ENCODE measurements at places on chromosomes 4 and X.

DNA sequence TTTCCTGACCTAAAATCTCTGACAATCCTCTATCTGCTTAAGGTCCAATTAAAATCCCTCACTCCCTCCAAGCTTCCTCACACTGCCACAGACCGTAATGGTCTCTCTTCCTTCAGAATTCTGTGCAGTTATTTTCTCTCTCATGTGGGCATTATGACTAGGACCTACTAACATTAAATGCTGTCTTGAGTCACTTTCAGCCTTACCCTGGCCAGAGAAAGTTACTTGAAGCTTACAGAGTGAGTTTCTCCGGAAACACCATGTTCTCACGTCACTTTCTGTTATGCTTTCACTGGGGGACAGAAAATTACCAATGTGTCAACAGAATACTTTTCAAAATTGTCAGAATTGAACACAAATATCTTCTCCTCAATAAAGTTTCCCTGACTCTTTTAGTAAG is 271.8 kb downstream of the INPP4B start:
- no peak for DNase-seq

- DNase-seq: peak; percentile 35
Observed at GRCh38 chr4:76712564-76712963, 185.4 kb downstream of the SOWAHB start.

GRCh38 chr4:7938609-7939376 is 868 bp downstream of the AFAP1 start:
- DNase-seq: no peak

GRCh38 chr4:142201041-142201440 is 564.7 kb downstream of the IL15 start:
- DNase-seq: no peak

DNA sequence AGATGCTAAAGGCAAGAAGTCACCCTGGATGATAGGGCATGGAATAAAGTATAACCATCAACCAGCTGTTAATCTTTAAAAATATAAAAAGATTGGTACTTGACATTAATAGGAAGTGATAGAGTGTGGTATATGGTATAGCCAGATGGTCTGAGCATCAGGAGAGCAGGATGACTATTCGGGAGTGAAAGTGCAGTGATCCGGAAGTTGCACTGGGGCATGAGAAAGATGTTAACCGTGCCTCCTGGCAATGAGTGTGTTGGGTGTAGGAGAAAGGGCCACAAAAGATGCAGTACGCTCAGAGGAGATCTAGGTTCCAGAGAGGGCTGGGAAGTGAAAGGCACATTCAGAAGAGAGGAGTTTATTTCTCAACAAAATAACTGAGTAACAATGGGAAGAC is 65.0 kb downstream of the TSPAN7 start:
- no peak for DNase-seq

GRCh38 chr4:142408003-142408441 is 438.1 kb downstream of the INPP4B start:
- peak; percentile 62 for DNase-seq

- DNase-seq: no peak
Observed at GRCh38 chr4:101136373-101137370, 210.7 kb downstream of the PPP3CA start.

- DNase-seq: peak; percentile 75
Observed at GRCh38 chr4:55080174-55080865, 45.1 kb downstream of the KDR start.

DNA sequence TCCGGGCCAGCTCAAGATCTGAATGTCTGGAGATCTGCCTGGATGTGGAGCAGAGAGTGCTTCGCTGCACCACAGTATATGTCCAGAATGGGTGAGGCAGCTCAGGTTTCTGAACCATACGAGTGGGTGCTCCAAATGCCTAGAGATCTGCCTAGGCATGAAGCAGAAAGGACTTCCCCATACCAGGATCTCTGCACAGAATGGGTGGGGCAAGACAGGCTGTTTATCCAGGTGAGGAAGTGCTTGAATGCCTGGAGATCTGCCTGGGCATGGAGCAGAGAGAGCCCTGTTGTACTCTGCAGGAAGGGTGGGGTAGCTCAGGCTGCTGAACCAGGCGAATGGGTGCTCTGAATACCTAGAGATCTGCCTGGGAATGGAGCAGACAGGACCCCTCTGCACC is 45.4 kb upstream of the MAGEC2 start:
- DNase-seq: no peak

GRCh38 chrX:1283741-1284140 is 15.1 kb downstream of the CSF2RA start:
- DNase-seq: no peak

GRCh38 chr4:89753601-89754066 is 83.3 kb downstream of the SNCA start:
- peak; percentile 96 for DNase-seq

- no peak for DNase-seq
Observed at GRCh38 chrX:131802836-131803626, 220.1 kb upstream of the STK26 start.

DNA sequence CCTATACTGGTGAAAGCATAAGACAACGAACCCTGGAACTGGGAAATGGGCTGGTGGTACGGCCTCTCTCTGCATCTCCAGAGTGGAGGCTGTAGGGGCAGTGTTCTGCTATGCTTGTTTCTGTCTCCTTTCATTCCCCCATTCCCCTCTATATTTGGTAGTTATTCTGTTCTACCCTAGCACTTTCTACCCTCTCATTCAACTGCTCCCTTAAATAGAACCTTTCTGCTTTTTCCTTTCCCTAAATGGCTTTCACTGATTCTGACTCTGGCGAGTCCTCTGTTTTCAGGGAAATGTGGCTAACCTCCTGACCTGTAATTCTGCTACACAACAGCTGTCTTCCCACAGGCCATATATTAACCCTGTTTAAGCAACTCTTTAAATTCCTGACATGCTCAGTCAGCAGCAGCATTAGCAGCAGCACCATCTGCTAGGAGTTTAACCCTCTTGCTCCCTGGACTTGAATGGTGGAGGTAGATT is 94.2 kb downstream of the CXCL13 start:
- peak; percentile 83 for DNase-seq

GRCh38 chr4:48780865-48781214 is 761 bp upstream of the FRYL start:
- DNase-seq: no peak

- no peak for DNase-seq
Observed at GRCh38 chr4:81981218-81981617, 392.6 kb downstream of the HNRNPD start.

DNA sequence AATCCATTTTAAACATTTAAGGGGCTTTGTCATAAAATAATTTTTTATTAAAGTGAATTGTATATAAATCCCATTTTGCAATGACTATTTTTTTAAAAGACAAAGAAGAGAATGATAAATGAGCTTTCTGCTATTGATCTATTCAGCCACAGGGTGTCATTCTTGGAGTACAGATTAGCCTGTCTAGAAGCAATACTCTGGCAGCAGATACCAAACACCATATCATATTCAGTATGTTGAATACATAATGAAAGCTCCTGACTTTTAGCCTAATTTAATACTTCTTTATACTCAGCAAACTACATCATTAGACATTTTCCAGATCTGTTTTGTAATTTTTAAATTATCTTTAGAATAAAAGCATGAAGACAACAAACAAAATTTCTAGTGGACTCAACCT is 496.3 kb downstream of the PDGFC start:
- DNase-seq: peak; percentile 78

DNA sequence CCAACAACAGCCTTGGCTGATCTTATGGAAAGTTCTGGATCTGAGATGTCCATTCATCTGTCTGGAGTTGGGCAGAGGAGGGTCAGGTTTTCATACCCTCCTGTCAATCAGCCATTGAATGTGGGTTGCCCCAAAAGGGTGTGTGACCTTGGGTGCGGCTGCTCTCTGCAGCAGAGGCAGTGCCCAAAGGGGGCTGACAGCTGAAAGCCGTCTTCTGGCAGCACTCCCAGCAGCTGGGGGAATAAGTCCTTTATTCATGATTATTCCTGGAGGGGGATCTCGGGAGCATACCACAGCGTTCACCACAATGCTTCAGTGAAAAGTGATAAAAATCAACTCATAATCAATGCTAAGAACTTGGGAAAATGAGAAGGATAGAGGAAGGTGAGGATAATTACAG is 54.7 kb downstream of the OTC start:
- DNase-seq: no peak

DNA sequence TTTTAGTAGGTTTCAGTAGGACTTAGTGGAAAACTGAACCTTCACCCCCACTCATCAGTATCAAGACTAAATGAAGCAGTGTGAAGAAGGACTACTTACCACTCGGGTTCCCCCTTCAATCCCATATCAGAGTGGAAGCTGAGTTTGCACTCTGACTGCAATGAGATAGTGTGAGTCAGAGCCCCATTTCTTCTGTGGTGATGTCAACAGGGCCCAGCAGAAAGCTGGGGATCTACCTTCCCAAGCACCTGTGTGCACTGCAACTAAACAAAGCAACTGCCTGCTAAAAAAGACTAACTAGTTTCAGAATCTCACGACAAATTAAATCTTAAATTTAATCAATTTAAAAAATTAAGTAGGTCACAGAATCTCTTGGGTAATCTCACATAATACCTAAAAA is 1837.0 kb upstream of the PCDH7 start:
- DNase-seq: no peak

DNA sequence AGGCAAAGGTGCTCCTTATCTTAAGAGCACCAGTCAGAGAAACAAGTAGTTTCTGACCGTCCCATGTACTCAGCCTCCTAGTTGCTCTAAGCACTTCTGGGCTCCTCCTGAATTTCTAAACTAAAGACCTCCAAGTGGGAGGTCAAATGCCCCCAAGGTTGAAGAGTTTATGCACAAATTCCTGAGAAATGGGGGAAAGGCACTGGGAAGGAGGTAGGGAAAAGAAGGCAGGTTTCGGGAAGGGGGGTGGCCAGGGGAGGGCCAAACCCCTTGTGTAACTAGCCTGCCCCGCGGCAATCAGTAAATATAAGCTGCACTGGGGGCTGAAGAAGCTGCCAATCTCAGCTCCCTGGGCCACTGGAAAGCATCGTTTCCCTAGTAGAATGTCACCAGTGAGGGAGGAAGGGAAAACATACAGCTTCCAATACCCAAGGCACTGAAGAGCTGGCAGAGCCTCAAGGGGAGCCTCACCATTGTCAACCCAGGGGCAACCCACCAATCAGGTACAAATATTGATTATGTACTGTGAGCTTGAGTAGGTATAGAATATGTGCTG is 3.4 kb downstream of the FOXO4 start:
- DNase-seq: no peak

- DNase-seq: no peak
Observed at GRCh38 chrX:48782795-48783194, 3.6 kb upstream of the GATA1 start.

DNA sequence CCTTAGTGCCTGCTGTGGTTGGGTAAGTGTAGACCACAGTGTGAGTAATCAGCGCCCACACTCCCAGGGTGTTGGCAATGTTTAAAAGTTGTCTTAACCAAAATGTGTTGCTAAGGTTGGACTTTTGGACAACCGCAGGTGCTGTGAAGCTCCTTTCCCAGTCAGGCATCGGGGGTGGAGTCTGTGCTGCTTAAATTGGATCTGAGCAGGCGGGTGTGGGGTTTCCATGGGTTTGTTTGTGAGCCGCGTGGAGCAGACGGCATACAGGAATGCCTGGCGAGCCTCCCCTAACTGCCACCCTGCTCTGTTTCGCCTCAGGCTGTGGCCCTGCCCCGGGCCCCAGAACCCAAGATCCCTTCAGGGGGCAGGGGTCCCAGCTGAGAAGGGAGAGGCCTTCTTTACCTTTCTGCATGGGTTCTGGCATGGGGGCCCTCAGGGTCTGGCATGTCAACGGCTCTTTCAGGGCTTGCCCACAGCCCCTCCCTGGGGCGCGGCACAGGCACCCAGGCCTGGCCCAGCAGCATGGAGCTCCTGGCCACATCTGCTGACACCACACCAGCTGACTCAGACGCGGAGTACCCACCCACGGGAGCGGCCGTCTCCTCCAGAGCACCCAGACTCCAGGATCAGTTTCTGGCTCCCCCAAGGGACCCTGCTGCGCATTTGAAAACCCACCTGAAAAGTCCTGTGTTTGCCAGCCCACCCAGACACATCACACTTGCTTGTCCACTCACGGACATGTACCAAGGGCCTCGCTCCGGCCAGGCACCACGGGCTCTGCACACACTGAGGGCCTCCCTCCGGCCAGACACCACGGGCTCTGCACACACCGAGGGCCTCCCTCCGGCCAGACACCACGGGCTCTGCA is 5.1 kb upstream of the SPON2 start:
- DNase-seq: no peak

DNA sequence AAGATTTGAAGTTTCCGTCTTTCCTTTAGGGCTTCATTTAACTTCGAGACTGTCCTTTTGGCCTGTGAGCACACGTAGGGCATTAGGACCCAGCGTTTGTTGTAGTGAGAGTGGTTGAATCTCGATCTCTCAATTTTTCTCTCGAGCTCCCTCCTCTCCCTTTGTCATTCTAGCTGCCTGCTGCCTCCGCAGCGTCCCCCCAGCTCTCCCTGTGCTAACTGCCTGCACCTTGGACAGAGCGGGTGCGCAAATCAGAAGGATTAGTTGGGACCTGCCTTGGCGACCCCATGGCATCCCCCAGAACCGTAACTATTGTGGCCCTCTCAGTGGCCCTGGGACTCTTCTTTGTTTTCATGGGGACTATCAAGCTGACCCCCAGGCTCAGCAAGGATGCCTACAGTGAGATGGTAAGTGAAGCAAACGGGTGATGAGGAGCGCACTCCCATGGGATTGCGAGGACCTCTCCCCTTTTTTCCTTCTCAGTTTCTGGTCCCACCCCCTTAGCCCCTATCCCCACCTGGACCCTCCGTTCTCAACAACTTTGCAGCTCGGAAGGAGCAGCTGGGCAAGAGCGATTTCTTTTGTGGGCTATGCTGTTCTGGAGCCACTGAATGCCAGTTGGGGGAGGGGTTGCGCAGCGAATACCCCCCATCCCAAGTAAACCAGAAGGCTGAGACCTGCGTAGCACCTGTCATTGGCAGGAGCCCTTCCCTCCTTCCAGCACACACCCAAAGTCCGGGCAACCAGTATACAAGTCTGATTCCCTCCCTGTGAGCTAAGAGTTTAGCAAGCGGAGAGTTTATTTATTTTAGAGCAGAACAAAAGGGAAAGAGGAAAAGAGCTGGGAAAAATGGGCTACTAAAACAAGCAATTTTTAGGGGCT is at the start of gene TMEM35A:
Gene TMEM35A, plus strand, starts transcription at position 164 of the 883 bp plus-strand sequence. Its CDS starts 124 bp downstream, at position 288.
- DNase-seq: peak; percentile 7

DNA sequence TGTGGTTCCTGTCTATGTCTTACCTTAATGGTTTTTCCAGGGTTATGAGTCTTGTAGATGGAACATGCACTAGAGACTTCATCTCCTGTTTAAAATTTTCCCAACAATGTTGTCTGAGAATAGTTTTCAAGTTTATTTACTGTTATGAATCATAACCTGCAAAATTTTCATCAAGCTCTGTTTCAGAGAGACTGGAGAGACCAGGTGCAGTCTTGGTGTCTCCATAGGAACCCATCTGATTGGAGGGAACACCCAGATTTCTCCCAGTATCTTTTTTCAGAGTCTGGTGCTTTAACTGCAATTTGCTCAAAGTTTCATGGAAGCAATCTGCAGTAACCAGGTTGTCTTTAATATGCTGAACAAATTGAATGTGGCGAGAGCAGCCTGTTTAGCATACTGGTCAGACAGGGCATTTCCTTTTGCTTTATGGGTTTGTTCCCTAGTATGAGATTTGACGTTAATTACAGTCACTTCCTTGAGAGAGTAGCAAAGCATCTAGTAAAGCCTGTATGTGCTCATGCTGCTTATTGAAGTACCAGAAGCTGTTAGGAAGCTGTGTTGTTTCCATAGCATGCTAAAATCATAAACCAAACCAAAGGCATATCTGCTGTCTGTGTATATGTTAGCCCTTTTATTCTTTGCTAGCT is 18.8 kb upstream of the VSIG1 start:
- DNase-seq: no peak

GRCh38 chr4:148068065-148068911 is 336.4 kb downstream of the ARHGAP10 start:
- DNase-seq: peak; percentile 9

- no peak for DNase-seq
Observed at GRCh38 chrX:71198066-71198465, 25.0 kb upstream of the GJB1 start.

- no peak for DNase-seq
Observed at GRCh38 chr4:56671860-56672259, 9.2 kb downstream of the HOPX start.
